ENCODE measurements at places on chromosomes 11 and 22. TPM values are rescaled to one million over a fixed set of nuclear protein-coding genes. Genes with fewer than 3 reads are reported as not detected.

OR2AG2 gene
- 0.25 TPM for total RNA-seq

ANO1 gene
- total RNA-seq, result 107 TPM

PATE2 gene
- 1.3 TPM for total RNA-seq

BID gene
- 59.0 TPM for total RNA-seq

SNX32 gene
- total RNA-seq, result not detected

APOL5 gene
- not detected for total RNA-seq

OSM gene
- not detected for total RNA-seq

MUC15 gene
- 0.18 TPM for total RNA-seq

PTGDR2 gene
- not detected for total RNA-seq

TSSK2 gene
- not detected for total RNA-seq

BACE1 gene
- 9.6 TPM for total RNA-seq

C22orf42 gene
- total RNA-seq, result not detected

DNA sequence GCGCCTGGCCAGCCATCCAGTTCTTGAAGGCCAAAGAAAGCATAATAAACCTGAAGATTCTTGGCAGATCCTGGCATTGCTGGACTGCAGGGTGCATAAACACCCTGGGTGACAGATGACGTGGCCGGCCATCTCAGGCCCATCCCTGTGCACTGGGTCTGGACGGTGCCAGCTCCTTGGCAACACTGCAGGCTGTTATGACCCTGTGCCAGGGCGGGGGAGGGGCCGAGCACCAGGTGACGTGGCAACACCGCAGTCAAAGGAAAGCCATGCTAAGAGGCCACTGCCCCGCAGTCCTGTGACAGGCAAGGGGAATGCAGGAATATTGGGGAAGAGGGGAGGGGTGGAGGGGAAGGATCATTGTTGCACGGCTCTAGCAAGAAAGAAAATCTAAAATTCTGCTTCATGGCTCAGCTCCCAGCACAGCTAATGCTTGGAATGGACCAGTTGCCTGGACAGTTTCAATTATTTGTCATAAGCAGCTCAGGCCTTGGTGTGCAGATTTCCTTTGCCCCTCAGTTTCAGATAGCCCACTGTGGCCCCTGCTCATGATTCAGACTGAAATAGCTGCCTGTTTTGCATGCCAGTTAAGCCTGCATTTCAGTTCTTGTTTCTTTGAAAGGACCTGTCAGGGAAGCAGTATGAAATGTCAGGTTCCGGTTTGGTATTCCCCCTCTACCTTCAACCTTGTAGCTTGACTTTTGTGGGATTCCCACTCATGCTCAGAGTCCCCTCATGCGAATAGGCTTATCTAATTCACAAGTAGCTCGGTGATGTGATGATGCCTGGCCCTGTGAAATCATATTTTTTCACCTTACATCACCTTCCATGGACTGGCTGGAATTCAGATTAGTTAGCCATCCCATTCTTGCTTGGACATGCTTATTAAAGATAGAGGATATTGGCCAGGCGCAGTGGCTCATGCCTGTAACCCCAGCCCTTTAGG, 29.7 kb upstream of the DDX6 start:
- DNase-seq, result no peak

- DNase-seq, result peak; percentile 85
Measured at GRCh38 chr11:77088236-77089003, 14.2 kb upstream of the OMP start.

DNA sequence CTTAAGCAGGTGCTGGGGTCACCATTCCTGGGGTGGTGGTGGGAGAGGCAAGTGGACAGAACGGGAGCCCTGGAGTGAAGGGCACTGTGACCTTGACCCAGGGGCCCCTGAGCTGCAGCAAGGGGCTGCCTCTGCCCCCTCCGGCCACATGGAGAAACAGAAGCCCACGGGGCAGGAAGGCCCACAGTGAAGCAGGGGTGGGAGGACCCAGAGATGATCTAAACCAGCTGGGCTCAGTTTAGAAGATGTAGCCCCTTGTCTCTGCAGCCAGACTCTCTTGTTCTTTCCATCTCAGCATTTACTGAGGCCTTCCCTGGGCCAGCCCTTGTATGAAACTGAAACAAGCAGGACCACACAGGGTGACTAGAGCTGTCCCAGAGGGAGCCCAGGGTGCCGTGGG, 30.5 kb downstream of the WNT11 start:
- no peak for DNase-seq

DNA sequence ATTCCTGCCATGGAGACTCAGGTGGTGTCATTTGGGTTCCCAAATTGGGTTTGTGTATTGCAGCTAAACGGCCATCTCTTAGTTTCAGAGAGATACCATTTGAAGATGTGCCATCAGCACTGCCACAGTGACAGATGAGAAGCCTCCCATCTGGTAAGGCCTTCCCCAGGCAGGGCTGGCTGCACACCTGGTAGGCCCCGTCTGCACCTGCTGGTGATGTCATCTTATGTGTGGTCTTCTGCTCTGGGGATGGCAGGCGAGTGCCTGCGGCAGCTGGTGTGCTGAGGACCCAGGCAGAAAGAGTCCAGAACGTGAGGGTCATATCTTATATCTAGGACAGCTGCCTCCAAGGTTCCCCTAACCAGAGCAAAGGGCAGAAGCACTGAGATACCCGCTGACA, 100.6 kb downstream of the CSNK2A3 start:
- no peak for DNase-seq

- peak; percentile 58 for DNase-seq
Measured at GRCh38 chr11:34242037-34242625, 115.7 kb downstream of the ABTB2 start.

- DNase-seq, result no peak
Measured at GRCh38 chr11:37926772-37927171, 1328.7 kb upstream of the RAG2 start.

GRCh38 chr11:75105462-75105925, 8.8 kb upstream of the OR2AT4 start:
- DNase-seq, result no peak

DNA sequence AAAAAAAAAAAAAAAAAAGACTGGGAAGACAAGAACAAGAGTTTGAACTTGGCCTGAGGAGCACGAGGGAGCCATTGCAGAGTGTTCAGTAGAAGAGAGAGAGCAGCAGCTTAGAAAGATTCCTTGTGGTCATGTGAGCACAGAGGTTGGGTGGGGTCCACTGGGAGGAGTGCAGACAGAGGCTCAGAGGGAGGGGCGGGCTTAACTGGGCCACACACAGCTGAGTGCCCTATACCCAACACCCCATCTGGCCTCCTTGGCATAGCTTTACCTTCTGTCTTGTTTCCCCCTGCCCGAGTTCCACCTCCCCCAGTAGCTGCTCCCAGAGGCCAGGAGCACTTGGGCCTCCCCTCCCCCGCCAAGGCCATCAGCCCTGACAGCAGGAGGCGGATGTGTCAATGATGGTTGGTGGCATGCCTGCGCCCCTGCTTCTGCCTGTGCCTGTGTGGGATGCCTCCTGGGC, 12.1 kb downstream of the C11orf86 start:
- DNase-seq, result no peak

DNA sequence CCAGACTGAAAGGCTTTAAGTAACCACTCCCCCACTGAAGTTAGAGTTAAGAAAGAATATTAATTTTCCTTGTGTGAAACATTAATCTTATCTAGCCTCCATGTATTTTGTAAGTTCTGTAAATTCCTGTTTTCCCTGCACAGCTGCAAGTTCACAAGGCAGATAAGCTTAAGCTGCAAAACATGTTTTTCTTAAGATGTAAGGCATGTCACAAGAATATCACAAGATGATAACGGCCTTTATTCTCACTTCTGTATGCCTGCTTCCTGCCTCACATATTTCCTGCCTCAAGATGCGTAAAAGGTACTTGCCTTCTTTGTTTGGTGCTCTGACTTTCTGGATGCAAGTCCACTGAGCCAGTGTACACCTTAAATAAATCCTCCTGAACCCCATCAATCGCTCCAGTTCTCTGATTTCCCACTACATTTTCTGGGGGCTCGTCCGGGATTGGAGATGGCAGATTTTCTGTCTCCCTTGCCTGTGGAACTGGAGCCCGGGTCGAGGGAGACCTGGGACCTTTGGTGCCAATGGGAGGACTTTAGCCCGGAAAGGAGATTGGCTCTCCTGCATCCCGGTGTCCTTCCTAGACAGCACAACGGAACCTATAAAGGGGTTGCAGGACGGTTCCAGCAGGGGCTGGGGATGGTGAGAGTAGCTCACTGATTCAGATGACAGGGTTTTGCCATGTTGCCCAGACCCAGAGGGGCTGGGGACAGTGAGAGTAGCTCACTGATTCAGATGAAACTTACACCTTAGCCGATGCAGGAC, 30.2 kb downstream of the PPARA start:
- no peak for DNase-seq

GRCh38 chr11:74783241-74783871, 34.7 kb downstream of the RNF169 start:
- peak; percentile 94 for DNase-seq

GRCh38 chr22:48428631-48429371, 1398.9 kb downstream of the BRD1 start:
- DNase-seq, result no peak

DNA sequence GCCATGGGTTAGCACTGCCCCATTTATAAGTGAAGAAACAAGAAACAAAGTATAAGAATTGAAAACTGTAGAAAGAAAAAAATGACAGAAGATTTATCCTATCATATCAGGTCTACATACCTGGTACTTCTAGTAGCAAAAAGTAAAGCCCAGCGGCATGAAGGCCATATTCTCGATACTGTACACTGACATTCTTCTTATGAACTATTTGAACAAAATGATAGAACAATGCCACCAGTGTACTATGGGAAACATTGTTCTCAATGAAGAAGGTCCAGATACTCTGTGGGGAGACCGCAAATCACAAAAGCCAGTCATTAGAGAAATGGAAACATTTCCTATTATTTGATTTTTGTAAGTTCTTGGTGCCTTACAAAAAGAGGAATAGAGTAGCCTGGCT, 7.0 kb downstream of the NCAPD3 start:
- DNase-seq, result no peak

DNA sequence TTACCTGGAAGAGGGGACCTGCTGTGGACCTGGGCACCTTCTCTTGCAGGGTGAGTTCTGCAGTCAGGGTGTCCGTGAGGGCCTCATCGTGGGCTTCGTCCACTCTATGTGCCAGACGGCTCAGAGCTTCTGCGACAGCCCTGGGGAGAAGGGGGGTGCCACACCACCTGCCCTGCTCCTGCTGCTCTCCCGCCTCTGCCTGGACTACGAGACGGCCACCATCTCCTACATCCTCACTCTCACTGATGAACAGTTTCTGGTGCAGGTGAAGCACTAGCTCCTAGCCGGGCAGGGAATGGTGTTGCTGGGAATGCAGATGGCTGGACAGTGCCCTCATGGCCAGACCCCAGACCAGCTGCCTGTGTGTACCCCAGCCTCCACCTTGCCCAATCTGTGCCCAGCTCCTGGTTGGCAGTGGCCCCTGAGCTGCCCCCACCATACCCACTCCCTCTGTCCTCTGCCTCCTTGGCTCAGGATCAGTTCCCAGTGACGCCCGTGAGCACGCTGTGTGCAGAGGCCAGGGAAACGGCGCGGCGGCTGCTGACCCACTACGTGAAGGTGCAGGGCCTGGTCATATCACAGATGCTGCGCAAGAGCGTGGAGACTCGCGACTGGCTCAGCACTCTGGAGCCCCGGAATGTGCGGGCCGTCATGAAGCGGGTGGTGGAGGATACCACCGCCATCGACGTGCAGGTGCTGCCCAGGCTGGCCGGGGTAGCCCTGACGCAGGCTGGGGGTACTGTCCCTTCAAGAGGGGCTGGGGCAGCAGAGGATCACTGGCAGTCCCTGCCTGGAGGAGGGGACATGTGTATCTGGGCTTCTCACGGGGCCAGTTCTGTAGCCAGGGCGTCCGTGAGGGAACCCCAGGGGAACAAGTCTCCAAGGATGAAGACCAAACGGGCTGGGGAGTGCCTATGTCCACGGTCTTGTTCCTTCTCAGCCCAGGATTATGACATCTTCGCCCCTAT, 2.2 kb upstream of the TM7SF2 start:
- DNase-seq, result no peak

GRCh38 chr11:20056109-20056949, 103.9 kb downstream of the DBX1 start:
- no peak for DNase-seq

GRCh38 chr11:134684576-134684975, 272.5 kb upstream of the B3GAT1 start:
- DNase-seq, result no peak

DNA sequence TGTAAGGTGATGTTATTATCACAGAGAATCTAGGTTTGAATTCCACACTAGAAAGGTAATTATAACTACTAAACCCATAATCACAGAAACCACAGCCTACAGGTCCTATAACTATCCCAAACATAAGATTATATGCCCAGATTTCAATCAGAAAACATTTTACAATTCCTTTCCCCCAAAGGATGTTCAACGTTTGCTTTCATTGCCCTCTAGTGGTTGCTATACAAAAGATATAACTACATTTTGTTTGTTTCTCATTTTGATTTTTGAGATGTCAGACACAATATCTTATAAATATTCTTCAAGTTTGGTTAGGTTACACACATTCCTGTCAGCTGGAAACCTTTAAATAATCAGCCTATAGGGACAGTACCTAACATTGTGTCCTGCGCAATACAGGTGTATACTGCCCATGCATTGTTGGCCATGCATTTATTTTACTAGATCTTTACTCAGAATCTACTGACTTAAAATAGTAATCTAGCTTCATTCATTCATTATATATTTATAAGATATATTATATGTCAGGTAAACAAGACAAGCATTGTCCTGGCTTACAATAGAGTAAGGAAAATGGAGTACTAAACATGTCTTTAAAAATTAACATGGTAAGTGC, 530.5 kb upstream of the CCDC90B start:
- no peak for DNase-seq

- peak; percentile 87 for DNase-seq
Measured at GRCh38 chr11:85725510-85726258, 39.7 kb upstream of the CCDC89 start.

DNA sequence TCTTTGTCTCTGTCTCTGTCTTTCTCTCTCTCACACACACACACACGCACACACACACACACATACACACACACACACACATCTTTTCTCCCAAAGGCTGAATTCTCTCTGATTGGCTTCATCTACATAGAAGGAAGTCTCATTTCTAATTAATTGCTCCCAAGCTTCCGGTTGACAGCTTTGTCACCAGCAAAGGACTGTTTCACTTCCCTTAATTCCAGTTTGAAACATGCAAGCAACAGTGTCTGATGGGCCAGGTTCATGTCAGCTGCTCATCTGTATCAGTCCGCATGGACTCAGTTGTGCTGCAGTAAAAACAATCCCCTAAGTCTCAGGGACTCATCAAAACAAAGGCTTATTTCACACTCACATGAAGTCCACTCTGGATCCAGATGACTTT, 16.2 kb upstream of the PVALB start:
- no peak for DNase-seq

DNA sequence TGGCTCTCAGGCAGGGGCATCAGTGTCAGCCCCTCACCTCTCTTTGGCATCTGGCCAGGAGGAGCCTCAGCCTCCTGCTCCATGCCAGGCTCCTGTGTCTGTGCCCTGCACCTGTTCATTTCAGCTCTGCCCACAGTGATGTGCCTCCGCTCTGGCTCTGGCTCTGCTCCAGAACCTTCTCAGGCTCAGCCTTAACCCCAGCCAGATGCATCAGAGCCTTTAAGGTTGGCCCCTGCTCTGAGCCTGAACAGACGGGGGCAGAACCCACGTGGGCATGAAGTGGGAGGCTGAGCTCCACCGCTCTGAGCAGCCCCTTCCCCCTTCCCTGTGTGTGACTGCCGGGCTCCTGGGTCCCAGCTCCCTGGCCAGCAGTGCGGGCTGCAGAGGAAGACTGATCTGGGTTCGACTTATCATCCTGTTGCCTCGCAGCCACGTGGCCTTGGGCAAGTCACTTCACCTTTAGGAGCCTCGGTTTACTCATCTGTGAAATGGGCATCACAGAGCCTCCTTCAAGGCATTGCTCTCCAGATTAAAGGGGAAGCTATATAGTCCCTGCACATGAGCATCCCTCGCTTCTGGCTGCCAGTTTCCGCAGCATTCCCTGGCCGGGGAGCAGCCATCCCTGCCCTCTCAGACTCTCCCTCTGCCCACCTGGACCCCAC, 44.7 kb upstream of the RTL6 start:
- DNase-seq, result no peak
